ENCODE measurements at places on chromosomes 2 and 18. TPM values are rescaled to one million over a fixed set of nuclear protein-coding genes. Genes with fewer than 3 reads are reported as not detected.

TRMT61B gene
- total RNA-seq: 13.6 TPM

ASXL2 gene
- 14.5 TPM for total RNA-seq

CFC1B gene
- not detected for total RNA-seq

FOXI3 gene
- not detected for total RNA-seq

ARHGAP15 gene
- total RNA-seq: 11.8 TPM

NTSR2 gene
- total RNA-seq: not detected

CENPA gene
- not detected for total RNA-seq

CCBE1 gene
- 1.8 TPM for total RNA-seq

FBXO48 gene
- total RNA-seq: 0.41 TPM

UCN gene
- not detected for total RNA-seq

MAL gene
- total RNA-seq: not detected

CEBPZOS gene
- total RNA-seq: 25.5 TPM

UGT1A6 gene
- not detected for total RNA-seq

CNTNAP5 gene
- total RNA-seq: not detected

METTL4 gene
- total RNA-seq: 8.3 TPM

CDK15 gene
- 1.5 TPM for total RNA-seq

RNF144A gene
- total RNA-seq: 6.2 TPM

SH3YL1 gene
- 28.6 TPM for total RNA-seq

LYPD1 gene
- 0.28 TPM for total RNA-seq

RAPGEF4 gene
- total RNA-seq: 9.9 TPM

CABYR gene
- total RNA-seq: 6.1 TPM
